ENCODE measurements at places on chromosomes 2 and 18.

GRCh38 chr18:45402485-45403056, 212.7 kb upstream of the SLC14A2 start:
- DNase-seq = no peak

DNA sequence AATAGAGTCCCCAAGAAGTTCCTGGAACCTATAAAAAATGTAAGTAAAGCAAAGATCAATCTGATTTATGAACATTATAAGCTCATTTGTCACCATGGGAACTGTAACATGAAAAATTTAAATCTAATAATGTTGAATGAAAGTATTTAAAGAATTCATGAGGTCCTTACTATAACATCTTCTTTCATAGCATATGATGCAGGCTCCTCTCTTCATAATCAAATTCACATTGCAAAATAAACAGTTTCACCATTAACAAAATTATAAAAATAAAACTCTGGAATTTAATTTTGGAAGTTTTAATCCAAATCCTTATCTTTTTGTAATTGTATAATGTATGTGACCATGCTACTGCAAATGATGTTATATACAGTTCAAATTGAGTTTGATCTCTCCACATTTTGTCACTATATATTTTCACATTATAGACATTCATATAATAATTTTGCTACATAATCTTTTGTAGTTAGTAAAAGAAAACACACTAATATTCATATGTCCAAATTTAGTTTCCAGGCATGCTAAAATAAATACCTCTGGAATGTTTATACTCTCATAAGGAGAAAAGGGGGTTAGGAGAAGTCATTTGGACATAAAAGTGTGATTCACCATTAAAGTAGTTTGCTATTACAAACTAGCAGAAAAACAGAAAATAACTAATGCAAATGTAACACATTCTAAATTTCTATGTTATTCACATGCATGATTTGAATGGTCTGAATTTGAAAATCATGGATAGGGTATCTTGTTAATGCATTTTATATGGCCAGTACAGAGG, 954.1 kb downstream of the DSC3 start:
- DNase-seq = no peak

- DNase-seq = peak; percentile 12
Observed at GRCh38 chr2:17171446-17172049, 346.7 kb downstream of the RAD51AP2 start.

GRCh38 chr18:48133671-48134251, 203.3 kb upstream of the SMAD2 start:
- DNase-seq = peak; percentile 92

DNA sequence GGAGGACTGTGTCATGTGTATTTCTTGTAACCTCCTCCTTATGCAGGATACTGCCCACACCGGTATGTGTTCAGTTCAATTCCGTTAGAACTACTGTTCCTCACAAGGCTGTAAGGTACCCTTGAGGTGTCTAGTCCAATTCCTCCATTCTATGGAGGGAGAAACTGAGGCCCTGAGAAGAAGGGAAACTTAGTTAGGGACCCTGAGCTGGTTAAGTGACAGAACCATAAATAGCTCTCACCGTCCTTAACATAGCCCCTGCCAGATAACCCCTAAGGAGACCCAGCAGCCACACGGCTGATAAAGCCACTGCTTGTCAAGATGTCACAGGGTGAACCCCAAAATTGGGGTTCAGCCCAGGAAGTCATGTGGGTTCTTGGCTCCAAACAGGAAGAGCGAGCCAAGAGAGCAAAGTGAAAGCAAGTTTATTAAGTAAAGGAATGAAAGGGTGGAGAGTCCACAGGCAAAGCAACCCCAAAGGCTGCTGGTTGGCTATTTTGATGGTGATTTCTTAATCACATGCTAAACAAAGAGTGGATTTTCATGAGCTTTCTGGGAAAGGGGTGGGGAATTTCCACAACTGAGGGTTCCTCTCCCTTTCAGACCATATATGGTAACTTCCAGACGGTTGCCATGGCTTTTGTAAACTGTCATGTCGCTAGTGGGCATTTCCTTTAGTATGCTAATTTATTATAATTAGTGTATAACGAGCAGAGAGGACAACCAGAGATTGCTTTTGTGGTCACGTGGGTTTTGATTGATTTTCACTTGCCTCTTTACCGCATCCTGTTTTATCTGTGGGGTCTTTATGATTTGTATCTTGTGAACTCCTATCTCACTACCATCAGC, 83.4 kb upstream of the RTN4 start:
- DNase-seq = no peak

- DNase-seq = peak; percentile 38
Observed at GRCh38 chr2:68292108-68292710, 27.5 kb downstream of the CNRIP1 start.

DNA sequence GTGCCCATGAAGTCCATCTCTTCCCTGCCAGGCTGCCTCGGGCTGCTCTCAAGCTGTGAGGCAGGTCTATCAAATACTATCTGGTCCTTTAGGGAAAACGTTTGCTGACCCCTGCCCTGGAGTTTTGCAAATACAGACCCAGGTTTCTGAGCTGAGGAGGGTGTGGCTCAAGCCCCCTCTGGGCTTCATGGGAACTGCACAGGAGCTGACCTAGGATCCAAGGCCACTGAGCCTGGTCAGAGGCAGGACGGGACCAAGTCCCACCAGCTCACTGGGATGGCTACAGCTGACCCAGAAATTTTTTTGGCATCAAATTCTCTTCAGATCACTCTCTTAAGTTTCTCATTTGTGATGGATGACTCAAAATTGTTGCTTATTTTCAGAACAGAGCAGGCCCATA, 14.1 kb downstream of the ZNF516 start:
- no peak for DNase-seq

GRCh38 chr2:23700627-23701026, 226.3 kb downstream of the ATAD2B start:
- no peak for DNase-seq

DNA sequence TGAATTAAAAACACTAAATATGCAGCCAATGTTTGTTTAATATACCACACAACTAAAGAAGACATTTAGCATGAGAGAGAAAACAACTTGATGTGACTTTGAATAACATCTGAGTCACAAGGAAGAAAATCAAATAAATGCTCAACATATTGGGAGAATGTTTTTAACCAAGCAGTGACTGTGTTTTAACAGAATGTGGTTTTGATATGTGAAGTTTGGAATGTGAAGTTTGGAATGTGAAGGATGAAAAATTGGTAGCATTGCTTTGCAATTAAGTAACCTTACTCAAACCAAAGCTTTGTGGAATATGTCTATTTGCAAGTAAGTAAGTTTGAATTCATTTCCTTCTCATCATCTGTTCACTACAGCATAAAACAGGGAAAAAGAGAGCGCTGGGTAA, 128.2 kb upstream of the DNAJC10 start:
- no peak for DNase-seq

DNA sequence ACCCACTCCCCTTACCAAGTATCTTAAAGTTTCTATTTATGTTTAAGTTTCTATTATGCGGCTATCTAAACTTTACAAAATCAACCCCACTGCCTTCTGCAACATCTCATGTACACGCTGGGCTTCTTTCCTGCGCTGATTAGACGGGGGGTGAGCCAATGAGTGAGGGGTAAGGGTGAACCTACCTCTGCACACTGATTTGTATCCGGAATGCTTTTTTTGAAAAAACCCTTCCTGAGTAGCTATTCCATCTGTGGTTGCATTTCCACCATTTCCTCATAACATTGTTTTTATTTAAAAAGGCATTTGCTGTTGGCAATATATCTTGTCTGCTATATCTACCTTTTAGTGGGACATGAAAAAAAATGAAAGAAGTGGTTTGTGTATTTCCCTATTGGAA, 6.3 kb downstream of the ALPG start:
- DNase-seq = no peak

DNA sequence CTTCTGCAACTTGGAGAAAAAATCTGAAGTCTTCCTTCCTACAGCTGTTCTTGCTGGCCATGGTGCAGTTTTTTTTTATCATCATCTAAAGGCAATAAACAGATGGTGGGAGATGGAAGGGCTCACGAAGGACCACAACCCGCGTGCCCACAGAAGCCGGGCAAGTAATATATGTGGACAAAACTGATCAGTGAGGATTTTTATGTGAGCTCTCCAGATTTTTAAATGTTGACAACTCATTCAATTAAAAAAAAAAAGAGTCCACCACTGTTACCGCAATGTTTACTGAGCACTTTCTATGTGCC, 55.9 kb upstream of the CREB1 start:
- no peak for DNase-seq

Data from NCI-H2081 (cell line).